ENCODE measurements at places on chromosomes 11 and 22.

DNA sequence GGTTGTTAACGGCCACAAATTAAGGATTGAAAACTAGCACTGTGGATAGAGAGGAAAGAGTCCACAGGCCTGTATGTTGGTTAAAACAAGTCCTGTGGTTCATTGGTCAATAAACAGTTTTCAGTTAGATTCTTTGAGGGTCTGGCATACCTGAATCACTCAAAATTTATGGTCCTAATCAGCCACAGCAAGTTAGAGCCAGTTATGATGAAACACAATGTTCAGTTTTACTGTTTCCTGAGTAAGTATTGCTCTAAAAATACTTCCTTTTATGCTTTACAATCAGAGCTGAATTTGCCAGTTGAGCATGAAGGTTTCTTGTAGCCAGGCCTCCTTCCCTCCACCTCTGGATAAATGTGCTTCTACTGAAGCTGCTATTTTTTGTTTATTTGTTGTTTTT is 12.9 kb upstream of the CAT start:
- DNase-seq = no peak

GRCh38 chr11:3126207-3126865 is 38.8 kb downstream of the OSBPL5 start:
- DNase-seq = no peak

- no peak for DNase-seq
These were observed 27.2 kb downstream of the PARVG start for GRCh38 chr22:44207981-44208317.

- no peak for DNase-seq
These were observed 53.6 kb downstream of the SYT13 start for GRCh38 chr11:45232341-45233080.

GRCh38 chr11:126345759-126346585 is 9.5 kb upstream of the ST3GAL4 start:
- no peak for DNase-seq

DNA sequence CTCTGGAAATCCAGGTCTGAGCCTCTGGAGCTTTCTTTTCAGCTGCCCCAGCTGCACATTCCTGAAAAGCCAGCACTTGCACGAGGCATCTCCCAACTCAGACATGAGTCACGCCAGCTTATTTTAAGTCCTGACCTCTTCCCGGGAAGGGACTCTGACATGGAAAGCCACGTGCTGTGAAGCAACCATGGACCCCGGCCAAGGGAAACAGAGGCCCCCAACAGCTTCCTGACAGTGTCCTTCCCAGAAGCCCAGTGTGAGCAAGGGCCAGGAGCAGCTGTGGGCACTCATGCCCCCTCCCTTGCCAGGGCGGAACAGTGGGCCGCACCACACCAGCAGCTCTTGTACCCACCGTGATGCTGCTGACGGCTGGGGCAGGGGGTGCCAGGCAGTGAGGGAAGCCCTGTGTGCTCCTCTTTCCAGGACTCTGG is 118.8 kb upstream of the CADM1 start:
- no peak for DNase-seq

DNA sequence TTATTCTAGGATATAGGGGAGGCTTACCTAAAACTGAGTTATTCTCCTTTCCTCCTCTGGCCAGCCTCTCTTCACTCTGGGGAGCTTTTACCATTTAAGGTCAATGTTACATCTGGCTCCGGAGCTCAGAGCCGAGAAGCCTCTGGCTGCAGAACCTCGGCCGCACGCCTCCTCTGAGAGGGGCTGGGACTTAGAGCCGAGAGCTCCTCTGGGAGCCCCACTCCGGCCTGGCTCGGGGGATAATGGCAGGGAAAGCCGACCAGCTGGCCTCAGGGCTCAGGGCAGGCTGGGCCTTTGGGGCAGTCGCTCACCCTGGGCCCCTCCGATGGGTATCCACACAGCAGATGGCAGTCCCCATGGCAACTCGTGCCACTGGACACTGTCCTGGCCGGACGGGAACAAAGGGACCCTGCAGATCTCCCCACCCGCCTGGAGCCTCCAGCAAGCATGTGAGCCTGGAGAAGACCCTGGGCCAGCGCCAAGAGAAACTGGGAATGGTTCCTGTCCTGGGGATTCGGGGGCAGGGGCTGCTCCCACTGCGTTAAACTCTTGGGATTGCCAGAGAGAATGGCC is at the start of gene IRAG1:
Gene IRAG1, minus strand, starts transcription at position 247 of the 573 bp plus-strand sequence. Its CDS starts 153 bp downstream, at position 94.
- DNase-seq = no peak

GRCh38 chr11:7604331-7604955 is 68.9 kb downstream of the CYB5R2 start:
- no peak for DNase-seq

DNA sequence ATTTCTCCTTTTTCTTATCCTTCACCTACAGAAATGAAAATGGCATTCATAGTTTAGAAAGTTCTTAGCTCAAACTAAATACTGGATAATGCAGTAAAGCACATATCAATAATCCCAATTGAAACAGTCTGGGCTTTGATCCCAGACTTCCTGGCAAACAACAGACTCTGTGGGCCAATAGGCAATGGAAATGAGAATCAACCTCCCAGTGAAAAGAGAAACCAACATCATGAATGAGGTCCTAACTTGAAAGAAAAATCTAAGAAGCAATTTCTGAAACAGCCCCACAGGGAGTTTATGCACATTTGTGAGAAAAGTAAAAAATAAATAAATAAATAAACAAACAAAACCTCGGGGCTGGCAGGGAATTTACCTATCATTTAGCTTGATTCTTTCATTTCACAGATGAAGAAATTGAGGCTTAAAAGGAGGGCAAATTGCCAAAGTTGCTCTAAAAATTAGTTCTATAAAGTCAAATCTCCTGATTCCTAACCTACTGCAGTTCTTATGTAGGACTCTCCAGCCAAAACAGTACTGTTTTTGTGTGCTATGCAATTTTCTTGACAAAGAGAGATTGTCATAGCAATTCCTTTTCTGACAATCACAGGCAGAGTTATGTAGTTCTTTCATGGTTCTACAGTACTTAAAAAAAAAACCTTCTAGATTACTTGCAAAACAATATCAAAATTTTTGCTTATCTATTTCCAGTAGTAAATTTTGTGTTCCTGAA is 265.8 kb downstream of the GRM5 start:
- no peak for DNase-seq

- DNase-seq = no peak
These were observed 19.7 kb upstream of the MUC5AC start for GRCh38 chr11:1138097-1138496.

DNA sequence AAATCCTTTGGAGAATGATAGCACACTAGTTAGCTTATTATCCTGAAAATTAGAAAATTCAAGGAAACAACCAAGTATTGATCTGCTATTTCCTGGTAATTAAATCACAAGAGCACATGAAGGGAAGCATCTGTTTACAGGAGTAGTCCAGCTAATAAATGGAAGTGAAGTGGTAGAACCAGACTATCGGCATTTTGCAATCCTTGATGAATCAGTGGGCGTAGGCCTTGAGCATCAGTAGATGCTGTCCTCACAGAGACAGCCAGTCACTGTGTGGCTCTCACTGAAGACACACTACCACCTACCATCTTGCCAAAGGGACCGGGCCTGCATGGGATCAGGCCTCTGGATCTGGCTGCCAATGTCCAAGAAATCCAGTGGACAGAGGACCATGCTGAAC is 69.8 kb downstream of the FBLN1 start:
- no peak for DNase-seq

DNA sequence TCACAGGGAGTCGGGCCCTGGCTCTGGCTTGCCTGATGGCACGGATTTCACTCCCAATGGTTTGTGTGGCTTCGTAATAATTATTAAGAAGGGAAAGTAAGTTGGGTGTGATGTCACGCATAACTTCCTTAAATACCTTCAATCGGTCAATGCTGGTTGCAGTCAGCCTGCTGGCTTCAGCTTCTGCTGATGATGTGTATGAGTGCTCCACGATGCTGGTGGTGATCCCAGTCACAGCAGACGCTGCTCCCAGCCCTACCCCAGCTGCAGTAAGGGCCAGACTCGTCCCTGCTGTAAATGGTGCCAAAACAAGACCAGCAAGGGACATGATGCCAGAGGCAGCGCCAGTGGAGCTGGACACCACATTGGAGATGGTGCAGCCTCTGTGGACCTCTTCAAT is 19.1 kb downstream of the APOL3 start:
- no peak for DNase-seq

DNA sequence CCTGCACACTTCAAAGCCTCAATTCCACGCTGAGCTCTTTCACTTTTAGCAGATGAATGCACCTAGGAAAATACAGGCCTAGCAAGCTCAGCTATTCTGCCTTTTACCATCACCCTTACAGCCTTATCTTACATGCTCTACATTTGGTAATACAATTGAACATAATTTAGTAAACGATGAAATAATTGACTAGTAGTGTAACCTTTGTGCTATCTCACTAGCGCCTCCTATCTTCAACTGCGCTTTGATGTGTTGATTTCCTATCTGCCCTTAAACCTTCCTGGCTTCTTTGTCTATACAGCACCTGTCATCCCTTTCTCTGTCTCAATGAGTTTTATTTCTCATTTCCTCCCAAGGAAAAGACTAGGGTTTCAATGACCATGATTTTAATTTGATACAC is 149.7 kb downstream of the LRRC4C start:
- DNase-seq = no peak

- no peak for DNase-seq
These were observed 95.4 kb upstream of the TIMP3 start for GRCh38 chr22:32706149-32706548.

All from stimulated activated CD8-positive, alpha-beta memory T cell treated with anti-CD3 and anti-CD28 coated beads, Interleukin-4, amount 100 ng/mL, for 4 hours (primary cell).